Activated T-cell treated with anti-CD3 and anti-CD28 coated beads, Interleukin-2, amount 50 U/mL, for 24 hours (primary cell): ENCODE measurements at places on chromosomes 4 and X.
A peak's percentile ranks its signal among the peaks of the same experiment; 100 is the strongest.

- no peak for DNase-seq
Observed at GRCh38 chr4:114027596-114027995, 48.1 kb upstream of the ARSJ start.

- no peak for DNase-seq
Observed at GRCh38 chr4:57074744-57075143, 35.4 kb downstream of the IGFBP7 start.

GRCh38 chrX:41326431-41326830, 7.5 kb upstream of the DDX3X start:
- no peak for DNase-seq

GRCh38 chr4:10716163-10716562, 31.6 kb upstream of the CLNK start:
- DNase-seq: no peak

DNA sequence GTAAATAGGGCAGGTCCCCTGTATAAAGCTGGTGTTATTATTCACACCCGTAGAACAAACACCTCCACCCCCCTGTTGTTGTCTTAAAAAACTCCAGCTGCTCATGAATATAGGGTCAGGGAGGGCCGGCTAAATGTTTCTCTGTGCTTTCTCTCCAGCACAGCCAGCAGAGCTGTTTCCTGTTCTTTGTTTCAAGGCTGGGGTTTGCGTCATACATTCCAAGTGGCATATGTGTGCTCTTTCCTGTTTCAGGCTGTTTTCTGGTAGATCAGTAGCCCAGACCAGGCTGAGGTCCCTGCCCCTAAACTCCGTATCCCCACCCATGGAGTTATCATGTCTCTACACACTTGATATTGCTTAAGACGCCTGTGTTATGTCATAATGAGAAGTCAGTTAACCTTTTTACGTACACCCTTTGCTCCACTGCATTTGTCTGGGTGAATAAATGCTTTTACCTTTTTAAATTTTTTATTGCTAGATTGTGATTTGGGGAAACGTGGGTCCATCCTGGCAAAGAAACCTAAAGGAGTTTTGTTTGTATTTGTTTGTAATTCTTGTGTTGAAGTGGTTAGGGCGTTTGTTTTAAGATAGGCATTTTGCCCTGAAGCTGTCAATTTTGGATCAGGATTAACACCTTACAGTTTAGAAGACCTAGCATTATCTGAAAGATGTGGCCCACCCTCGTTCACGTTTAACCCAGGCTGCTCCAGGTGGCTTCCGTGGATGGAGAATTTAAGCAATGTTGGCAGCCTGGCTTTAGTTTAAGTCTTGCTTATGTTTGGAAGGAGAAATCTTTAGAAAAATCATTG, 3.3 kb downstream of the KLF3 start:
- DNase-seq: no peak

GRCh38 chrX:12891915-12892506, 14.4 kb upstream of the TLR8 start:
- no peak for DNase-seq

- DNase-seq: no peak
Observed at GRCh38 chrX:149898554-149898953, 17.6 kb downstream of the MAGEA8 start.

DNA sequence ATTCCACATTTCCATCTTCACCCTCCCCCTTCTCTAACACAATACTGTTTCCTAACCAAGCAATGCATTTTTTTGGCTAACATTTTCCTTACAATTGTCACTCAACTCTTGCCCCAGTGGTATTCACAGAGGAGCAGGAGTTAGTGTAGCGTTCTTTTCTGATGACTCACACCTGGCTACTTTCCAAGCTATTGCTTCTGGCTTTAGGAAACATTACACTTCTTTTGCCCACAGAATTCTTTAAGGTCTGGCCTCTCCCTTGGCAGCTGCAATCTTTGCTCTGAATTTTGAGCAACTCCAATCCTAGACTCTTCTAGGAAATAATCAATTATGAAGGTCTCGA, 27.5 kb upstream of the PDGFC start:
- DNase-seq: no peak

- DNase-seq: no peak
Observed at GRCh38 chr4:145613566-145614232, 5.5 kb upstream of the MMAA start.

- DNase-seq: no peak
Observed at GRCh38 chrX:38606821-38607220, 45.5 kb downstream of the TSPAN7 start.

DNA sequence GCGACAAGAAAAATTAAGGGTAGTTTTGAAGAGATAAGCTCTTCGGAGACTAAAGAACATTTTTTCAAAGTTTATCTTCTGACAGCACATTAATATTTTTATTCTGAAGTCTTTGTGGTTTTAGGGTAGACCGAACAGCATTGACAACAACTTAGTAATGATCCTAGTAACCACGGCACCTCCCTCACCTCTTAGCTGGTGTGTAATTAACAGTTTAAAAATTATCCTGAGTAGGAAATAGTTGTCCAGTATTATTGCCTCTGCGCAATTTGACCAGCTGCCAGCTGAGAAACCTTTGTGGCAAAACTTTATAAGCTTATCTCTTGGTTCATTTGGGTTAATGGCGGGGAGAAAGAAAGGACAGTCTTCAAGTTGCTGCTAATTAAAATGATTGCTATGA, 213.6 kb downstream of the CBLL2 start:
- no peak for DNase-seq

- DNase-seq: peak; percentile 80
Observed at GRCh38 chrX:40105835-40106675, 8.3 kb upstream of the BCOR start.

DNA sequence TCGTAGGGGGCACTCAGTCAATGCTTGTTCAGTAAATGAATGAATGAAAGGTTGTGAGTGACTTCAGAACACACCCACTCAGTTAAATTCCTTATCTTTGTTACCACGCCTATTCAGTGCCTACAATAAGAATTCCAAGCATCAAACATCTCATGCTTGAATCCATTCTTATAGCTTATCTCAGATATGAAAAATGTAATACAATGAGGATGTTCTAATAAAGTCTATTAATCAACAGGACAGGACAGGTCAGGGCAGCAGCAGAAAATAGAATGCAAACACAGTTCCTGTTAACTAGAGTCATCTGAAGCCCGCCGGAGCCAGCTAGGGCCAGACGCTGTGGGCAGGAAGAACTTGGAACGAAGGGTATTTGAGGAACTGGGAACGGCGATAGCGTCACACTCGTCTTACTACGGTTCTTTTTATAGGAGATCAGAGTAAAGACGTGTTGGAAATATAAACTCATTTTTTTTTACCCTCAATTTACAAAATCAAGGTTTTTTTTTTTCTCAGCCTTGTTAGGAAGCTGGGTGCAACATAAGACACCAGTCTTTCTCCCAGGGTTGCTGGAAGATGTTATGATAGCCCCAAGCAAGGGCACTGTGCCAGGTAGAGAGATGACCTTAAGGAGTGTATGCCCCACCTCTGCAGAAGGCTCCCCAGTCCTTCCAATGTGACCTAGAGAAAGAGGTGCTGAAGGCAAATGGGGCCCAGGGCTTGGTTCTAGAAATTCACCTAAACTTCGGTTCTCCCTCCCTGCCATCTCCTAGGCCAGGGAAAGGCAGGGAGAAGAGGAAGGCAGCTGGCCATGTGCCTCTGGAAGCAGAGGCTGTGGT, 48.3 kb downstream of the SEL1L3 start:
- no peak for DNase-seq

DNA sequence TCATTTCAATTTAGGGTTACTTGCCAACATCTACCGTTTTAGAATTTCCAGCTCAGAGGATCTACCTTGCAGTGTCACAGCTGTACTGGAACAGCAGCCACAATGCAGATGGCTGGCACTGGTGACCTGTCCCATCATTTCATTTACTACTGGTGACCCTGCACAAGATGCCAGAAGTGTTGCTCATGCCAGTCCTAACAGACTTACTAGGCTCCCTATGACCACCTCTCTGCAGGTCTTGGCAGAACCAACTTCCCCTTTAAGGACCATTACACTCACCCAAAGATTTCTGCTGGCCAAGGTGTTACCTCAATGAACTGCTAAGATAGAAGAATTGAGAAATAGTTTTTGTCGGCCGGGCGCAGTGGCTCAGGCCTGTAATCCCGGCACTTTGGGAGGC, 106.9 kb downstream of the C4orf51 start:
- DNase-seq: no peak

DNA sequence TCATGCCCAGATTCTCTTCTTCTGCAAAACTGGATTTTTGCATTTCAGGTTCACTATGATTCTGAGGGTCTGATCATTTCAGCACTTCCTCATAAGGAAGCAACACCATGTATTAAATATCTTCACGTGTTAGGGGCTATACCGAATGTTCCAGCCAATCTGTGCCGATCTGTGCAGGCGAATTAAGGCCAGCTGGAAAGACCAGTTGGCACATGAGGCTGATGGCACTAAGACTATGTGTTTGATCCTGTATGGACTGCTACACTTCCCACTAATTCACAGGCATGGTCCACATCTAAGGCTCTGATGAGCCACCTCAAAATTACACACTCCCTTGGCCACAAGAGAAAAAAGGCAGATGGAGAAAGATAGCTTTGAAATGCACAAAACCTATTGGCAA, 28.8 kb downstream of the KDR start:
- DNase-seq: no peak

DNA sequence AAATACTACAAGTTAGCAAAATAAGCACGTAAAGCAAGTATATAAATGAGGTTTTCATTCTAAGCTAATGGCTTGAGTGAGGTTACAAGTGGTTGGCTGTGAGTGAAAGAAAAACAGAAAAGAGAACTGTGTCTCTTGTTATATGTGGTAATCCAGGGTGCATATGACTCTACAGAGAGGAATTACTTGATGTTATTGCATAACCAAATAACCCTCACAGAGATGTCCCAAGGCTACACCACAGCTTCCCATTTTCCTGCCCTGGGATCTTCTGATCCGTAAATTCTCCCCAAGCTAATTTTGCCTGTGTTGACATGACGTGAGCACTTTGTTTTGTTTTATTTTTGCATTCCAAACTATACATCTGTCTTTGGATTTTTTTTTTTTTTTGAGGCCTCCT, 470.0 kb upstream of the INTU start:
- no peak for DNase-seq

DNA sequence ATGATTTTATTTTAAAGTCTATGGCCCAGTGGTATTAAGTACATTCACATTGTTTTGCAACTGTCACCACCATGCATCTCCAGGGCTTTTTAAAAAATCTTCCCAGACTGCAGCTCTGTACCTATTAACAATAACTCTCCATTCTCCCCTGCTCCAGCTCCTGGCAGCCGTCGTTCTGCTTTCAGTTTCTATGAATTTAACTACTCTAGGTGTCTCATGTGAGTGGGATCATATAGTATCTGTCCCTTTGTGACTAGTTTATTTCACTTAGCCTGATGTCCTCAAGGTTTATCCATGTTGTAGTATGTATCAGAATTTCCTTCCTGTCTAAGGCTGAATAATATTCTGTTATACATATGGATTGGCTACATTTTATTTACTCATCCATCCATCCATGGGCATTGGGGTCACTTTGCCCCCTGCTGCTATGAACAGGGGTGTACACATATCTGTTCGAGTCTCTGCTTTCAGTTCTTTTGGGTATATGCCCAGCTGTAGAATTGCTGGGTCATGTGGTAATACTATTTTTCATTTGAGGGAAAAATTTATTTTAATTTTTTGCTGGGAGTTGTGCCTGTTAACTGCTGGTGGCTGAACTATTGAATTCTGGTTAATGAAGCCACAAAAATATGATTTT, 131.3 kb downstream of the ARHGAP10 start:
- no peak for DNase-seq

GRCh38 chr4:112142182-112142581, 3.1 kb upstream of the FAM241A start:
- no peak for DNase-seq
